ENCODE measurements at places on chromosomes 12 and 14.
A peak's percentile ranks its signal among the peaks of the same experiment; 100 is the strongest.

DNA sequence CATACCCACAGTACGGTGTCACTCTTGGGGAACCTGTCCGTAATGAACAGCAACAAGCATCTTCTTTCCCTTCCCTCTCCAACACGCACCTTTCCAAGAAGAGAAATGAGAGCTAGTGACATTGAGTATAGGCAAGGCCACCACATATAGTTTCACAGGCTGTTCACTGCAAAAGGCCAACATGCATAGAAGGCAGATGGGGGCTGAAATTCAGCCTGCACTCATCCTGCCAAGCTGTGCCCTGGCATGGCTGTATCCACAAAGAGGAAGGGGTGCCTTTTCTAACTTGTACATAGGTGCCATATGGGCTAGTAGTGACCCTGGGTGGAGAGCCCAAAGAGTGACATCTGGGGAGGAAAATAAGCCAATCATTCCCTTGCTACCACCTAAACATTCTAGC lies 169.6 kb downstream of the ZFP36L1 start:
- no peak for DNase-seq

DNA sequence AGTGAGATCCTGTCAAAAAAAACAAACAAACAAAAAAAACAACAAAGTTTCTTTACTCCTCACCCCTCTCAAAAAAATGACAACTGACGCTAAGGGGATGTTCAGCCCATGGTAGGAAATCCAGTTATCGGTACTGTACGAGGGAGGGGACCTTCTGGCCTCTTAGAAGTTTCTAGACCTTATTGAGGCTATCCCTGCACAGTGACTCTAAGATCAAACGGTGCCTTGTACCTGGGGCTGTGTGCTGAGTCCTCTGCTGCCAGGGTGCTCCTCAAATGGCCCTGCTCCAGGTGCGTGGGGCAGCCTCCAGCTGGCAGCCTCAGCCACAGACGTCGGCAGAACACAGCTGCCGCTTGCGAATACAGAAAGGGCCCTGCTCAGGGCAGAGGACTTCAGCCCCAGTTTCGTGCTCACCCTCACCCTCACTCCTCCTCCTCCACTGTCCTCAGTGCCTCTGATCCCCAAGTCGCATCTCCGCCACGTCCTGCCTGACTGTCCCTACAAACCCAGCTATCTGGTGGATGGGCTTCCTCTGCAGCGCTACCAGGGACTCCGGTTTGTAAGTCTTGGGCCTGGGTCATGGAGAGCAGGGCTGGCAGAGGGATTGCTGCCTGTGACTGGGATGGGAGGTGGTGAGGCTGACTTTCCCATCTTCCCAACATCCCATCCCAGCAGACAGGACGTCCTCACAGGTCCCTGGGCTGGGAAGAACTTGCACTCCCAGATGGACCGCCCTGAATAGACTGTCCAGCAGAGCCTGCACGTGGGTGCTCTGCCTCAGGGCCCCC lies 90.9 kb downstream of the B4GALNT3 start:
- DNase-seq = no peak

DNA sequence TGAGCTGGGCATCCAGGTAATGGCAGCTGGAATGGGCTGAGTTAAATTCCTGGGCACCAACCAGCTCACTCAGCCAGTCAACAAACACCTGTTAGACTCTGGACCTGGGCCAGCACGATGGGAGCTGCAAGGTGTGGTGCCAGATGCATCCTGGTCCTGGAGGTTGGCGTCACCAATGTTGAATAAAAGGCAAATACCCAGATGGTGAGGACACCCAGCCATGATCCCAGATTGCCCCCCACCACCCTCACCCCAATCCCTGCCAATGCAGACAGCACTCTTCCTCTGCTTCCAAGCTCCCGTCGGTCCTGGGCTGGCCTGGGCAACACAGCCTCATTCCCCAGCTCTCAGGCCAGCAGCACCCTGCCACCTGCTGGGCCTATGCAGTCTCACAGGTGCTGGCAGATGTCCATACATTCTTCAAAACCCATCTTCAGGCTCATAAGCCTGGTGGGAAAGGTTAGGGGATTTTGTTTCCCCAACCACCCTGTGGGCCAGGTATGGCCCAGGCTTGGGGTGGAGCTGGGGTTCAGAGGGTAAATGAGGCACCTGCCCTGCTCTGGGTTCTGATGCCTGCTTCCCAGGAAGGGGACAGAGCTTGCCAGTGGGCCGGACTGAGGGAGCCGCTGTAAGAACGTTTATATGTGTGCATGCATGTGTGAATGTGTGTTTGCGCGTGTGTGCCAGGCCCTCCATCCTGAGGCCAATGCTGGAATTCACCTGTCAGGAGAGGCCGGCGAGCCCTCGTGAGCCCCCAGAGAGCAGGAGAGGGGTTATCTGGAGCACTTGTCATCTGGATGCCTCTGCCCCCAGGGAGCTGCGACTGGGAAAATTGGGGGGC lies 58.0 kb downstream of the LGMN start:
- peak; percentile 63 for DNase-seq

GRCh38 chr14:41636492-41637392 lies 30.1 kb downstream of the LRFN5 start:
- DNase-seq = no peak

DNA sequence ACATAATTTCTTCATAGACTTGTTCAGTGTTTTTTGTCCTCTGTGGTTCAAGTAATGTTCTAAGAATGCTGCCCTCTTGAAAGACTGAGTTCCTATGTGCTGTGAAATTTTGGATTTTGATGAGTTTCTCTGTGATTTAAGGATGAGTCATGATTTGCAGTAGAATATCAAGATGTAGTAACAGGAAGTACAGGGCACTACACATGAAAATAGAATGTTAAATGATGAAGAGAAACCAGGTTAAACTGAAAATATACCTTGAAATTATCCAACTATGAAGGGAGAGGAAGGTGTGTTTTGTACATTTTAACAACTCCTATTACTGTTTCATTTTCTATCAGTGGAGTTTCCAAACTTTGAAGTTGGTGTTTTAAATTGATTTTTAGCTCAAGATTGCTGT lies 4.8 kb downstream of the ELK3 start:
- no peak for DNase-seq

GRCh38 chr12:132525011-132525832 lies 35.3 kb downstream of the FBRSL1 start:
- no peak for DNase-seq

DNA sequence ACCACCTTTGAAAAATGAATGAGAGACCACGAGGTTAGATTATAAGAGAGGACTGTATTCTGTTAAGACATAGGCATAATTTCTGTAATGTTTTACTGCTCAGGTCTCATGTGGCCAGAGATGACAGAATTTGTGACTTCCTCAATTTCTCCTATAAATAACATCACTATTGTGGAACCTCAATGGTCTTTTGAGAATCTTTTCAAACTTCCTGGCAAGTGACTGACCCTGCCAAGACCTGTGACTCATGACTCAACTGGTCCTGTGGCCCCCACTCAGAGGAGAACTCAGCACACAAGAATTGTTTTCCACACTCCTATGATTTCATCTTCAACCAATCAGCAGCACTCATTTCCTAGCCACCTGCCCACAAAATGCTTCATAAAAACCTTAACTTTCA lies 508.2 kb upstream of the ATP2B1 start:
- no peak for DNase-seq

- no peak for DNase-seq
These were observed 1.9 kb downstream of the CLIP1 start for GRCh38 chr12:122420471-122421162.

- no peak for DNase-seq
These were observed 10.4 kb downstream of the ASB2 start for GRCh38 chr14:93965946-93966474.

DNA sequence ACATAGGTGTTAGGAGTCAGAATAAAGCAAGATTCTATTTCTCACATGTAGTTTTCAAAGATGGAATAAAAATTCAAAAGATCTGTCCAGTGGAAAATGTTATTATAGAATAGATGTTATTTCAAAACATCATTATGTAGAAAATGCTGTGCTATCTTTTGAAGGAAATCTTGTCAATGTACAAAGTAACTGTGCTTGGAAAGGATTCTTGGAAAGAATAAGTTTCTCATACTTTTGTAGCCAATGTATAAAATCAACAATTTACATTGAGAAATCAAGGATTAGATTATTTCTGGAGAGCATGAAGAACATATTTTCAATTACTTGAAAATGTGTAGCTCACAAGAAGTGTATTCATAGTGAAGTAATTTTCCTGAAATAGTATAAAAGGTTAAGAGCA lies 532.5 kb upstream of the MGAT4C start:
- DNase-seq = no peak

GRCh38 chr12:123427036-123427769 lies 9.3 kb downstream of the RILPL2 start:
- no peak for DNase-seq

DNA sequence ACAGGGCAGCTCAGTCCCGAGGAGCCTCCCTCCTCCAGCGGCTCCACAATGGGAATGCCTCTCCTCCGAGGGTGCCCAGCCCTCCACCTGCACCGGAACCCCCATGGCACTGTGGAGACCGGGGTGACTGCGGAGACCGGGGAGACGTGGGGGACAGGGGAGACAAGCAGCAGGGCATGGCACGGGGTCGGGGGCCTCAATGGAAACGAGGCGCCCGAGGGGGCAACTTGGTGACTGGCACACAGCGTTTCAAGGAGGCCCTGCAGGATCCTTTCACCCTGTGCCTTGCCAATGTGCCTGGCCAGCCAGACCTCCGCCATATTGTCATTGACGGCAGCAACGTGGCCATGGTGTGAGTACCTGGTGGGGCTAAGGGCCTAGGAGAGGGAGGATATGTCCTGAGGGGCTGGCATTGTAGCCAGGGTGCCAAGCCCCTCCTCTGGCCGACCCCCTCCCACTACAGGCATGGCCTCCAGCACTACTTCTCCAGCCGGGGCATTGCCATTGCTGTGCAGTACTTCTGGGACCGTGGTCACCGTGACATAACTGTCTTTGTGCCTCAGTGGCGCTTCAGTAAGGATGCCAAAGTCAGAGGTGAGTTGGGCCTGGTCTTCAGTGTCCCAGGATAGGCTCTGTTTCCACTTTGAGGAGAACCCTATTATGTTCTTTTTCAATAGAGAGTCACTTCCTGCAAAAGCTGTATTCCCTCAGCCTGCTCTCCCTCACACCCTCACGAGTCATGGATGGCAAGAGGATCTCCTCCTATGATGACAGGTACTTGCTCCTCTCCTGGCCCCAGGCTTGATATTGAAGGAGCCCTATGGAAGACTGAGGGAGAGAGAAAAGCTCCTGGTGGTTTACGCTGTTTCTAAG lies 2.7 kb downstream of the KHNYN start:
- no peak for DNase-seq

- DNase-seq = peak; percentile 10
These were observed 237.9 kb downstream of the IPO8 start for GRCh38 chr12:30457621-30458289.

DNA sequence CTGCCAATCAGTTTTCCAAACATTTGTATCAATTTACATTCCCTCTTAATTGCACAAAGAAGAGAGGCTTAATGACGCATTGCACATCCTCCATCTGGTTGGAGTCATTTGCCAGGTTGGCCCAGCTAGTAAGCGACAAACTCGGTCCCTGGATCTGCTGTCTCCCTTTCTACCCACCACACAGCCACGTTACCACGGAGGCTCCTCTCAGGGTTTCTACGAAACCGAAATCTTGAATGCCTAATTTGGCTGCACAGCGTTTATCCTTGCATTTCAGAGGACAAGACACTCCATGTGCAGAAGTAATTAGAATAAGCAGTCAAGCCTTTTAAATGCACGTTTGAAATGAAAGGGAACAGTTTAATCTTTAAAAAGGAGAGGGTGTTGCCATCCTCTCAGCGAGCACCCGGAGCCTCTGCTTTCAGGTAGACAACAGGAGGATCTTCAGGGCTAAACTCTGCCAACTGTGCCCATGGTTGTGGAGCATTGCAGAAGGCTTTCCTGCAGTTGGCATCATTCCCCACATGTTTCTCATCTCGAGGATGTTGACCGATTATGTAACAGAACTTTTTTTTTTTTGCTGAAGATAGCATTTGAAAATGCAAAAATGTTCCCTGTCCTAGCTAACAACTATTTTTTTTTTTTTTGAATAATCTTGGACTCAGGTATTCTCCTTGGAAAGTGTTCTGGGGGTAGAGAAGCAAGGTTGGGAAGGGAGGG lies 37.8 kb downstream of the SLC24A4 start:
- no peak for DNase-seq

DNA sequence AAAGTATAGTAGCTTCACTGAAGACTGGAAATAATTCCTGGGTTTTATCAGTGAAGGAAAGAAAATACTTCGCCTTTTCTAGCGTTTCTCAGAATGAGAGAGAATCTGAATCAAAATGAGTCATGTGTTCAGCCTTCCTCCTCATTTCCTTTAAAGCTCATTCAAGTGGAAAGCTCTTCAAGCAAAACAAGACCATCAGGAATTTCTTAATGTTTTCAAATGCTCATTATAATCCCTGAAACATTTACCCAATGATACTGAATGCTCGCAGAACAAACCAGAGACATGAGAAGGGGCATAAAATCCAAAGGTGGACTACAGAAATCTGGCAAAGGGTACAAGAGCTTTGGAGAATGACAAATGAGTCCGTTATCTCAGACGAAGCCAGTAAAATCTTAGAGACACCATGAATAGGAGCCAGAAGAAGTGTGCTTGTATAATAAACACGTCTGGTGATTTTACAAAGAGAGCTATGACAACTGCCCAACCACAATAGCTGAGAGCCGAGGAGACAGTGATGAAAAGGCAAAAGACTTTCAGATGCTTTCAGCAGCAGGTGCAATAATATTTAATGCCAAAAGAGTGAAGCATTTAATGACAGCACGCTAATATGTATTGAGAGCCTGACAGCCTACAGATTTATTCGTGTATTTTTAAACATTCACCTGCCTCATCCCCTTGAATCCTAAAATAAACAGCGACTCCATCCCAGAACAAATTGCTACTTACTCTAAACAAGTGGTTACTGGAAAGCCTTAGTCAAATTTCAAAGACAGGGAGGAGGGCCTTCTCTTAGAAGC lies 19.0 kb downstream of the SPRING1 start:
- DNase-seq = no peak

DNA sequence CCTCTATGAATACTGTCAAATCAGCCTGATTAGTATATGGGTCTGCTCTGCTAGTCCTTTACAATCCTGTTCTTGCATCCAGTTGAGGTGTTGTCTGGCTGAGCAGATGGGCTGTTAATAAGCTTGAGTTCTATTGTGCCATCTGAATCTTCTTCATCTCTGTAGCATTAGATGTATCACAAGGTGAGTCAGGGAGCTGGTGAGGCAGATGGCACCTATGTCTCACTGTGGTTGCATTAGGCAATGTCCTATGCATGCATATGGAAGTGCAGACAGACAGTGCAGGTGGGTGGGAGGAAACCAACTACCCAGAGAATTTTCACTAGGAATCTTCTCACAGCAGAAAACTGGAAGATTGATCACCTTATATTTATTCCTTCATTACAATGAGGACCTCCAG lies 165.7 kb upstream of the STXBP6 start:
- DNase-seq = no peak

DNA sequence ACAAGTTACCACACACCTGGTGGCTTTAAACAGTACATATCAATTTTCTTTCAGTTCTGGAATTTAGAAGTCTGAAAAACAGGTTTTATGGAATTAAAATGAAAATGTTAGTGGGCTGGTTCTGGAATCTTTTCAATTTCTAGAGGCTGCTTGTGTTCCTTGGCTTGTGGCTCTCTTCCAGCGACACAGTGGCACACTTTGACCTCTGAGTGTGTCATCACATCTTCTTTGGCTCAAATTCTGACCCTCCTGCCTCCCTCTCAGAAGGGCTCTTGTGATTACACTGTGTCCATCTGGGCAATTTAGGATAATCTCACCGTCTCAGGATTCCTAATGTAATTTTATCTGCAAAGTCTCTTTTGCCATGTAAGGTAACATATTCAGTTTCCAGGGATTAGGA lies 170.0 kb downstream of the PLCZ1 start:
- no peak for DNase-seq

Measured in hematopoietic multipotent progenitor cell treated with erythropoietin and hydrocortisone succinate and interleukin-3 and kit ligand, for 8 days (in vitro differentiated cells).